ENCODE measurements at places on chromosomes 4 and X.

- DNase-seq, result no peak
These were observed 2.3 kb downstream of the HCFC1 start for GRCh38 chrX:153969125-153969903.

DNA sequence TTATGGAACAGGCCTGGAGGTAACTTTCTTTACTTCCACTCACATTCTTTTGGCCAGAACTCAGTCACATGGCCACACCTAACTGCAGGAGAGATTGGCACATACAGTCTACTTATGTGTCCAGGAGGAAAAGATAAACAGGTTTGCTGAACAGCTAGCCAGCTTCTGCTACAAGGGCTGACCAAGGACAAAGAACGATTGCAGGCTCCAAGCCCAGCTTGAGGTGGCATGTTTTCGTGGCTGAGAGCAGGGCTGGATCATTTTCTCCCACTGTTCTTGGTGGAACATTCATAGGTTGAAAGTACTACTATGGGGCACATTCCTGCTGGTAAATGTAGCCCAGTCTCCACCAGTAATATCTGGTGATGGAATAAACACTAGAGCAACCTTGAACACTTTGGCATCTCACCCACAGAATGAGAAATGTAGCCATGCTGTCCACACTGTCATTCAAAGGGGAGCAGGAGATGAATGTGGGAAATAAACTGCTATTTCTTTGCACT lies 28.2 kb downstream of the NHS start:
- DNase-seq, result no peak

DNA sequence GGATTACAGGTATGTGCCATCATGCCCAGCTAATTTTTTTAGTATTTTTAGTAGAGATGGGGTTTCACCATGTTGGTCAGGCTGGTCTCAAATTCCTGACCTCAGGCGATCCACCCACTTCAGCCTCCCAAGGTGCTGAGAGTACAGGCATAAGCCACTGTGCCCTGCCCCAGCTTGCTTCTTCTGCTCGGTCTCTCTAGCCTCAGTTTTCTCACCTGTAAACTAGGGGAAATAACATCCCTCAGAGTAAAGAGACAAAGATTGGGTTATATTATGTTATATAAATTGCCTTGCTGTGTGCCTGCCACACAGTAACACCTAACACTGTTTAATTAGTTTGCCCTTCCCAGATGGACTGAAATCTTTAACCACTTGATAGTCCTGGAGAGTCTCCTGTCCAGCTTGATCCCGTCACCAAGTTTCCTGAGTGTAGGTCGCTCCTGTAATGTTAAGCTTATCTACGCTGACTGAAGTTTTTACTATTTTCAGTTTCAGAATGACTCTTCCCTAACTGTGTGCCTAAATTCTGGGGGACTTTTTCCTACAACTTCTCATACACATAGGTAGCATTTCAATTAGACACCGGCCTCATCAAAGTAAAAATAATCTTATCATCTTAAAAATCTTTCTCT lies 412.7 kb upstream of the TENM3 start:
- no peak for DNase-seq

DNA sequence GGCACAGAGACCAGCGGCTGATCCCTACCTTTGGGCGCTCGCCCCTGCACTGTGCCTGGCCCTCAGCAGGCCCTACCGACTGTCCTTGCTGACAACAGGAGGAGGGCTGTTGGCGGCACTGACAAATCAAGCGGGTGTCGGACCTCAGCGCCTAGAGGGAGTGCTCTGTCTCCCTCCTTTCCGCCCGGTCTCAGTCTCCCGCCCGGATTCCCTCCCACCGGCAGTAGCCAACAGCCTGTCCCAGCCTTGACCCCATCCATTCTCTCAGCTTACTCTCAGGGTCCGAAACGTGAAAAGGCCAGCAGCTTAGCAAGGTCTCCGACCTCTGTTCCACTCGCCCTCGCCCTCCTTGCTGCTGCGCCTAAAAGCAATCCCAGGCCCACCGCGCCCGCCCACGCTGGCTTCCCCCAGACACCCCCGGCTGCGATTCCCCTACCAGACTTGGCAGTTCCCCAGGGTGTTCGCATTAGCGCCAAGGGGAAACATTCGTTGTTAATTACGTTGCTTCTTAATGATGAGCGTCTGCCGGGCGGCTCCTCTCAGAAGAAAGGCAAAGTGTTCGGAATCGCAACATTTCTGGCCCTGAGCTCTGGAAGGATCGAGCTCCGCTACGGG lies 96.2 kb downstream of the SOWAHB start:
- no peak for DNase-seq

DNA sequence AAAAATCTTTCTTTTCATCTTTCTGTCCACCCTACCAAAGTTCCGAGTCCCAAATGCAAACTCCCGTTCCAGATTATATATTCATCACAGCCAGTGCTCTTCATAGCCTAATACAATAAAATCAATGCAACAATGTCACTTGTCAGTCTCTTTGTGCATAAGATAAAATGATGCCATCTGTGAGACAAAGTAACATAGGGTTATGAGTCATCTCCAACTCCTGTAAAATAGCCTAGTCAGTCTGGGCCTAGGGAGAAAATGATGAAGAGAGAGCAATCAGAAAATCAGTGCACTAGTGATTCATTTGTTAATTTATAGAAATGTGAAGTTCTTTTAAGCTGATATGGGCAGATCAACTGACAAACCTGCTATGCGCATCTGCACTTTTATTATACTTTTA lies 689.1 kb upstream of the DIAPH2 start:
- no peak for DNase-seq

DNA sequence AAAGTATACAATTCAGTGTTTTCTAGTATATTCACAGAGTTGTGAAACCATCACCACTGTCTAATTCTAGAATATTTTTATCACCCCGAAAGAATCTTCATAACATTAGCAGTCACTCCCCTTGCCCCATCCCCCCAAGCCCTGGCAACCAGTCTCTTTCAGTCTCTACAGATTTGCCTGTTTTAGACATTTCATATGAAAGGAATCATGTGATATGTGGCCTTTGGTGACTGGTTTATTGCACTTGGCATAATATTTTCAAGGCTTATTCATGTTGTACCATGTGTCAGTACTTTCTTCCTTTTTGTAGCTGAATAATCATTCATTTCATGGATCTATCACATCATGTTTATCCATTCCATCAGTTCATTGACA lies 371.7 kb downstream of the AFF2 start:
- no peak for DNase-seq

DNA sequence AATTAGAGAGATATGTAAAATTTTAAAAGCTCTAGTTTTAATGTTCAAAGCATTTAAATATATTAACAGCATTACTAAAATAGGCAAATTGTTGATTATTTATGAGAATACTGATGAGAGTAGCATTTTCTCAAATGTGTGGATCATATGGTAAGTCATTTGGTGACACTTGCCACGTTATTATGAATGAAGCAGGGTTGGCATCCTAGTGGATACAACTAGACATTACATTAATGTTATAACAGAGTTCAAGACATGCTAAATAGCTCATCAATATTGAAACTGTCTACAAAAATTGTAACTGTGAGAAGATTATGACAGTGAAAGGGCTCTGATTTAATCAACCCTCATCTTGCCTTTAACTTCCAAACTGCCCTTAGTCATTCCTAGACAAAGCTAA lies 171.1 kb downstream of the PDGFC start:
- no peak for DNase-seq

GRCh38 chr4:139589336-139590018 lies 33.5 kb upstream of the SETD7 start:
- DNase-seq, result no peak

DNA sequence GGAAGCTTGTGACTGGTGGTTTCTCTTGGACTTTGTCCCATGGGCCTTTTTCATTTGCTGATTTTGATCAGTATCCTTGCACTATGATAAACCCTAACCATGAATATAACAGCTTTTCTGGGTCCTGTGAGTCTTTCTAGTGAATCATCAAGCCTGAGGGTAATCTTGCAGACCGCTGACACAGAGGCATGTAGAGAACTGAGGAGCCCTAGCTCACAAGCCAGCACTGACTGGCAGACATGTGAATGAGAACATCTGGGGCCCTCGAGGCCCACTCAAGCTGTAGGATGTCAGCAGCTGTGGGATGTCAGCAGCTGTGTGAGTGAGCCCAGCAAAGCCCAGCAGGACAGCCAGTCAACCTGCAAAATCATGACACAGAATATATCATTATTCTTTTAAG lies 36.7 kb downstream of the HMGB3 start:
- DNase-seq, result no peak

GRCh38 chr4:2322227-2322626 lies 60.3 kb upstream of the MXD4 start:
- no peak for DNase-seq

DNA sequence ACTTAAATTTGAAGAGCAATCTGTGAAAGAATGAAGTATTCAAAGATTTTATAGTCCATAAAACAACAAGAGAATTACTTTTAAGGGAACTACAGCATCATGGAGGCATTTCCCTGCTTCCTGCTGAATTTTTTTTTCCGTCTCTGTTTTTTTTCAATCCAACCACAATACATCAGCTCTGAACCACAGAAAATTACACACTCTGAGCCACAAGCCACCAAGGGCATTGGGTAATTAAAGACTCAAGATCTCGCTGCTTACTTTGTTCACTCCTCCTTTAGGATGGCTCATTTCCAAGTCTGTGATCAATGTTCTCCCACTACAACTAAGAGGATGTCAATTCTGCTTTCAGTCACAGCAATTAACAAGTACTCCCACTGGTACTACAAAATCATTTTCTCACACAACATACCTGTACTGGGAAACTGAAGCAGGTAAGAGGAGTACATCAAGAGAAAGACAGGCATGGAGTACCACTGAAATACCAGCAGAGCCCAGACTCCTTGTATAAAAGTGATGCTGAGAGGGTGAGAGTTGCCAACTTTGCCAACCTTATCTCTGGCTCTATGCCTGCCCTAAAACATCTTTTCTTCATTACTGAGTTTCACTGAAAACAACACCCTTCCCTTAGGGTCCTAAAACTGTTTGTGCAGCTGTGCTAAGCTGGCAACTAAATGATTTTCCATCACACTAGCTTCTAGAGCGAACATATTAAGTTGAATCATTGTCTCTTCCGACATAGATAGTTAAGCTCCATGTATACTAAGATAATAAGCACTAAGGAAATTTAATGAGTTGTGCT lies 105.8 kb upstream of the MAGEB18 start:
- DNase-seq, result no peak

DNA sequence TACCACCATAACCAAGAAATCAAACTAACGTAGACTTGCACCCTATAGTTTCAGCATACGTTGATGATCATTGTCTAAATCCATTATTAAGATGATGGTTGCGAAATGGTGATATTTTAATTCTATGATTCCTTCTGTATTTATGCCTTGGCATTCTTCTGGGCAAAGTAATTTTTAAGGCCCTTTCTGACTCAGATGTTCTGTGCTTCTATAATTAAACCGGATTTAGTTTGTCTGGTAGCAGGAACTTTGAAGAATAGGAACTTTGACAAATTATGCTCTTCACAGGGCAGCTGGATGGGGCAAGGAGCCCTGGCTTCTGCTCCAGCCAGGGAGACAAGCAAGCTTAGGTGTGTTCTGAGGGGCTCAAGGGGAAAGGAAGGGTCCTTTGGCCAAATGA lies 23.8 kb upstream of the PLAC1 start:
- DNase-seq, result no peak

- no peak for DNase-seq
These were observed 94.9 kb downstream of the NXF2 start for GRCh38 chrX:102341867-102342266.

GRCh38 chr4:109078724-109079123 lies 223.7 kb downstream of the COL25A1 start:
- no peak for DNase-seq

DNA sequence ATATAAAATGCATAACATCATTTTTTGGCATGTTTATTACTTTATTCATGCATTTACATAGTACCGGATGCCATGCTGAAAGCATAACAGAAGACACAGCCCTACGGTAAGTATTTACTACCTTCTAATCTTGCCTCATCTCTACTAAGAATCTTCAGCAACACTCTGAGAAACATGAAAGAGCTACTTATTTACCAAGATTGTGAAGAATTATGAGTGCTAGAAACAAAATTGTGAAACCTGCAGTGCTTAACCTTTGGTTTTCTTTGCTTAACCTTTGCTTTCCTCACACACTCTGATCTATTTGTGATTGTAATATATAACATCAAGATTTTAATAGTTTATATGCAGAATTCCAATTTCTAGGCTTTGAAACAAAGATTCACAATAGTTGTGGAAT lies 7.4 kb downstream of the ANTXR2 start:
- no peak for DNase-seq

GRCh38 chr4:20868108-20868507 lies 167.8 kb downstream of the PACRGL start:
- DNase-seq, result no peak

GRCh38 chrX:118823263-118824172 lies at the start of gene ZCCHC12:
TSS of gene ZCCHC12 (plus strand) at chrX:118823824. CDS start at chrX:118825245, 1,421 bp downstream.
- DNase-seq, result peak; percentile 43

- DNase-seq, result no peak
These were observed 4.3 kb downstream of the OCIAD2 start for GRCh38 chr4:48902266-48902665.

DNA sequence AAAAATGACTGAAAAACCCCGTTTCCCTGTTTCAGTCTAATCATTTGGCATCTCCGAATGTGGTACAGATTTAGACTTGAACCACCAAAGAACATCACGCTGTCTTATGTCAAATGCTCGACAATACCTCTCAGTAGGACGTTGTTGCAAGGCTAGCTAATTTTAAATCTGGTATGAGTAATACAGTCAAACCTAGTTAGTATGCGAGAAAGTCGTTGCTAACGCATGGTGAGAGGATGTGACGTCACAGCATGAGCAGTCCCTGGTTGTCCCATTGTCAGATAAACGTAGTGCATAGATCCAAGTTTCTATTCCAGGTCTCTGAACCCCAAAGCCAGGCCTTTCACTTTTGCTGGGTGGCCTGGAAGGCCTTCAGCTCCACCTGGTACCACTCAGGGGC lies 44.7 kb downstream of the SETD7 start:
- no peak for DNase-seq

- DNase-seq, result no peak
These were observed 8.4 kb downstream of the ATP10D start for GRCh38 chr4:47493238-47494123.

DNA sequence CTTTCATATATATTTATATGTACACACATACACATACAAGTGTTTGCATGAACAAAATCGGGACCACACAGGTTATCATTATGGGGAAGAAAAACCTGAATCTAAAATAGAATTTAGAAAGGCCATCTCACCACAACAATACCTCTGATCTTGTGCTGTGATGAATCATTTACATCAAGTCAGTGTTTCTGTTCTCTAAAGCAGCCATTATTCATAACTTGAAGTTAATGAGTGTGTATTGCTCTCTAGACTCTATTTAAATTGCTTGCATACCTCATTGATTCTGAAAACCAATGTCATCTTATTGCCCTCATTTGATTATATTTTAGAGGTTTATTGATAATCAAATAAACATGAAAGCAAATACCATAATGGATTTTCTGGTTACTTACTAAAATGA lies 71.6 kb downstream of the FAM114A1 start:
- no peak for DNase-seq

DNA sequence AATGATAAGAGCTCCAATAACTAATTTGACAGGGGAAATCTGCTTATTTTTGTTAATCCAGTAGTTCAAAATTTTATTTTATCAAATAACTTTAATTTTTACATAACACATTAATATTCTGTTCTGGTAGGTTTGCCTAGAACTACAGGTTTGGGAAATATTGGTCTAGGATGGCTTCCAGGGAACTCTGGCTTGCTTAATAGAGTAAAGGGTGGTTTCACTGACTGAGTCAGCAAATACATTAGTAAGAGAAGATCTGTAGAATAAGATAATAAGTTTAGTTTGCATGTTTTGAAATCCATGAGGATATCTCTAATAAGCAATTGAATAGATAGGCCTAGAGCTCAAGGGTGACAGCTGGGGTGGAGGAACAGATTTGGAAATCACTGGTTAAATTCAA lies 500.7 kb downstream of the ZNF674 start:
- no peak for DNase-seq

- DNase-seq, result no peak
These were observed 48.4 kb downstream of the TBC1D14 start for GRCh38 chr4:6957994-6958393.
